ENCODE measurements at places on chromosomes 13 and 19.

DNA sequence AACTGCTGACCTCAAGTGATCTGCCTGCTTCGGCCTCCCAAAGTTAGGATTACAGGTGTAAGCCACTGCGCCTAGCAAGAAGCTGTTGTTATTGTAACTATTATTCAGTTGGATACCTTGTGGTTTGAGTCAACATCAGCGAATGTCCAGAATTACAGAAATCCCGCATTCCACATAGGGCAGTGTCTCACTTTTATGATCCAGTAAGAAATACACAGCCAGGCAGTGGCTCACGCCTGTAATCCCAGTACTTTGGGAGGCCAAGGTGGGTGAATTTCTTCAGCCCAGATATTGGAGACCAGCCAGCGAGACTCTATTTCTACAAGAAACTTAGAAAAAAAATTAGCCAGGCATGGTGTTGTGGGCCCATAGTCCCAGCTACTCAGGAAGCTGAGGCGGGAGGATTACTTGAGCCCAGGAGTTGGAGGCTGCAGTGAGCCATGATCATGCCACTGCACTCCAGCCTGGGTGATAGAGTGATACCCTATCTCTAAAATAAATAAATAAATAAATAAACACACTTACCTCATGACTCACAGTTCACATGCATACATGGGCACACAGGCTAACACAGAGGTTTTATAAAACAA is 43.8 kb downstream of the SPTBN4 start:
- DNase-seq: no peak

GRCh38 chr13:113653264-113654174 is 4.5 kb downstream of the ATP4B start:
- DNase-seq: no peak

- DNase-seq: no peak
Measured at GRCh38 chr19:55485439-55486011, 537 bp downstream of the NAT14 start.

DNA sequence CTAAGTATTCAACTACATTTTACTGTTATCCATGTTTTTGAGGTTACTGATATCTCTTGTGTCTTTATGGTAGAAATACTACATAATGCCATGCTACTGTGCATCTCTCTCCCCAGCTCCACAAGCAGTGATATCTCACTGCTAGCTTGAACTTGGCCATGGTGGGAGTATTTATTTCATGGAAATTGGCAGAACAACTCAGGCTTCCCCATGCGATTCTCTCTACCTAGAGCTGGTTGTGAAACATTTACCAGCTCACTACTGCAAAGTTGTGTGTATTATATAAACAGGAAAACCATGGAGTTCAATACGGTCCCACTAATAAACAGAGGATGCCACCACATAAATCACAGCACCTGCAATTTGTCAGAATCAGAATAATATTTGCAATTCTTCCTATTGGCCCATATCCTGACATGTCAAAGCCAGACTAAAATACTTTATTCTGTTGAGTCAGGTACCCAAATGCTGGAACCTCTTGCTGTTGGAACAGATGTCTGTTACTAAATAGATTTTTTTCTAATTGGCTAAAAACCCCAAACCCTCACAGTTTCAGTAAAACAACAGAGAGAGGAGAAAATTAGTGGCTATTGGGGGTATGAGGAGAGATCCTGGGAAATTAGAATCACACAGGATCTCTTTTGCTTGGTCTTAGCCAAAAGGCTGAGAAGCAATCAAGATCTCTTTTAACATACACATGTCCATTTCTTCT is 91.4 kb upstream of the SLC10A2 start:
- no peak for DNase-seq

DNA sequence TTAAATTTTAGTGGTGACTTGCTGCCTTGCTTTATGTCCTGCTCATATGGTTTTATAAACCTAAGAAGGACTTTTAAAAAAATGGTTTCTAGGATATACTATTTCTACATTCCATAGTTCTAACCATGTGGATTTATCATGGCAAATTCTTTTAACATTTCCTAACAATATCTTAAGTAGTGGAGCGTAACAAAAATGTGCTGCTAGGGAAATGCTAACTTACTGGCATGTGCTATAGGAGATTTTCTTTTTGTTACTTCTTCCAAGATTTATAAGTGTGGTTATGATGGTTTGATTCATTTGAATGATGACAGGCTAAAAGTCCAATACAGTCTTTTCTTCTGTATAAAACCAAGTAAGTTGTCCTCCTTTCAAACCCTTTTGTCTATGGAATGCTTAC is 713.7 kb downstream of the SLITRK1 start:
- peak; percentile 37 for DNase-seq

DNA sequence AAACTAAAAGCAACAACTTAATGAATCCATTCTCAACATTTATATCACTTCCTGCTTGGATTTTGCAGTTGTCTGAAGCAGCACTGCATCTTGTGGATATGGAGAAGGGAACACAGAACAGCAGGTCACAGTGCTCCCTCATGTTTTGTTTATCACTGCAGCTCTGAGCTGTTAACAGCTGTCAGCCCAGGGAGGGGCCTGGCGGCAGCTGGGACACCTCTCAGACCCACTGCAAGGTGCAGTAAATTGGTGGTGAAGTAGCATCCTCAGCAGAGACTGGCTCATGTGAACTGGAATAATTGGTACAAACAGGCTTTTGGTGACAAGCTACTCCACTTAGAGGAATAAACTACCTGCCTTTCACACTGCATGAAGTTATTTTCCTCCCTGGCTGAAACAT is 170.4 kb downstream of the LIG4 start:
- no peak for DNase-seq

DNA sequence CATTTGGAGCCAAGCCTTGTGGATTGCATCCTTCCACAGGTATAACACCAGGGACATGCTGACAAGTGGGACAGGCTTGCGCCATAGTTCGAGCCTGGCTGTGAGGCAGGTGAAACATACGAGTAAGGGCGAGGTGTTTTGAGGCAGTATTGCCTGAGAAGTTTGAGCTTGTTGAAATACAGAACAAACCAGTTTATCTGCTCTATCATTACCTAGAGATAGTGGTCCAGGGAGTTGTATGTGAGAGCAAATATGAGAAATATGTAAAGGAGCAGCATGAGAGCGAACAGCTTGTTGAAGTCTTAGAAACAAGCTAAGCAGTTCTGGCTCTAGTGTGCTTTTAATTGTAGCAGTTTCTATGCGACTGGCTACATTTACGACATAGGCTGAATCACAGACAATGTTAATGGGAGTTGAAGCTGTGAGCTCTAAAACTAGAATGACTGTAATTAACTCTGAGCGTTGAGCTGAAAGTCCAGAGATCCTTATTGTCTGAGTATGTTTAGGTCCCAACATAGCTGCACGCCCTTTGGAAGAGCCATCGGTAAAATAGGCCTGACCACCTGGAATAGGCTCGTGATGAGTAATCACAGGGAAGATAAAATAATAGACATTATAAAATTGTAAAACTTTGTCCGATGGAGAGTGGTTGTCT is 8.2 kb downstream of the ZNF439 start:
- DNase-seq: no peak

DNA sequence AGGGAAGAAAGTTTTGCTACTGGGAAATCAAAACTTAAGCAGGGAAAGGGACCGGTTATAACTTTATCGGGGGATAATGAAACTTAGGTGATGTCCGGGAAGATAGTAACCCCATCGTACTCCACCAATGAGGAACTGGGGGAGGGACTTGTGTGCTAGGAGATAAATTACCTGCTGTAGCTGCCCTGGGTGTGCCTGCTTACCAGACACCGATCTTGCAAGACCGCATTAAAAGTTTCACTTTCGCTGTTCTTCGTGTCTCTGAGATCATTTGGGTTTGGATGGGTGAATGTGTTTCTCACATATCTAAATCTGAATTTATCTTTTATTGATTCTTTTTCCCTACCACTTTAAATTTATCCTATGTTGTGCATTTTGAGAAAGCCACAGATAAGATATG is 381.4 kb downstream of the SLITRK6 start:
- no peak for DNase-seq
